Stimulated activated CD8-positive, alpha-beta memory T cell treated with anti-CD3 and anti-CD28 coated beads, Interleukin-4, amount 100 ng/mL, for 48 hours (primary cell): ENCODE measurements at places on chromosomes 4 and X.

DNA sequence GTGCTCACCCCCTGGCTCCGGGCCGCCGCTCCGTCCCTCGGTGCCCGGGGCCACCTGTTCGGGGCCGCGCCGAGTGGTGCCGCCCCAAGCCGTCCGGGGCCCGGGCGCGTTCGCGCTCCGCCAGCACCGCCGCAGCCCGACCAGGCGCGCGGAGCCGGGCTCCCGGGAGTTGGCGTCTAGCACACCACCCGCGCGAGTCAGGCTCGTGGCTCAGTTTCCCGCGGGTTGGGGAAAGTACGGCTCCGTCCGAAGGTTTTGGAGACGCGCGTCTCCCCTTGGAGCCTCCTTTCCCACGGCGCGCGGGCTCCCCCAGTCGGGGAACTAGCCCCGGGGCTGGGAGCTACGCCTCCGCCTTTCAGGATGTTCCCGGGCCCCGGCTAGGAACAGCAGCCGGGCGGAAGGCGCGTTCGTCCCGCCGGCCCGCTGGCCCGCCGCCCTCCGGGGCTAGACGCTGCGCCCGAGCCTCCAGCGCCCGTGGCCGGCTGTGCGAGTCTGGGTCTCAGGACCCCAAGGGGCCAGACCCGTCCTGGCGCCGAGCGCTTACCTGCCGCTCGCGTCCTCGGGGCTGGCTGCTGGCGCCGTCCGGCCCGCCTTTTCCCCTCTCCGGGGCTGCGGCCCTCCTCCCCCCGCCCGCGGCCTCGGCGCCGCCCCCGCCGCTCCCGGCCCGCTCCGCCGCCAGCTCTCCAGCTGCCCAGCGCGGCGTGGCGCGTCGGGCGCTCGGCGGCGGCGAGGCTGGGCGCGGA lies at the start of gene ADGRG2:
Gene ADGRG2, minus strand, starts transcription at position 571 of the 743 bp plus-strand sequence. CDS start 53,634 bp downstream, outside the sequence.
- DNase-seq: no peak

- no peak for DNase-seq
Measured at GRCh38 chr4:36281384-36282106, at the start of gene DTHD1. Gene DTHD1, plus strand, starts transcription at chr4:36281616. Its CDS starts 143 bp downstream, at chr4:36281759.

- no peak for DNase-seq
Measured at GRCh38 chr4:22338796-22339195, 177.1 kb downstream of the ADGRA3 start.

DNA sequence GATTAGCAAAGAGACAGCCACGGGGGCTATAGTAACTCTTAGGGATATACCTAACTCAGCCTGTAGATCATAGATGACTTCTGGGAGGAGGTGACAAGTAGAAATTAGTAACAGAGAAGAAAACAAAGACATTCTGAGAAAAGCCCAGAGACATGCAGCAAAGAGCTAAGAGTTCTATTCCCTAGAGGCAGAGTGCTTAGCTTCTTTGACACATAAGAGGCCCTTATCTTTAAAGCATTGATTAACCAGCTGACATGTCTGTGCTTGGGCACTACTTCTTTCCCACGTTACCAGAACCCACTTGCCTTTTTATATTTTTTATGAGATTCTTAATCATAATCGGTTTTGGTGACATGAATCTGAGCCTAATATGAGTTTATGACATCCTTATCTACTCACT lies 179.5 kb downstream of the GABRB1 start:
- no peak for DNase-seq

DNA sequence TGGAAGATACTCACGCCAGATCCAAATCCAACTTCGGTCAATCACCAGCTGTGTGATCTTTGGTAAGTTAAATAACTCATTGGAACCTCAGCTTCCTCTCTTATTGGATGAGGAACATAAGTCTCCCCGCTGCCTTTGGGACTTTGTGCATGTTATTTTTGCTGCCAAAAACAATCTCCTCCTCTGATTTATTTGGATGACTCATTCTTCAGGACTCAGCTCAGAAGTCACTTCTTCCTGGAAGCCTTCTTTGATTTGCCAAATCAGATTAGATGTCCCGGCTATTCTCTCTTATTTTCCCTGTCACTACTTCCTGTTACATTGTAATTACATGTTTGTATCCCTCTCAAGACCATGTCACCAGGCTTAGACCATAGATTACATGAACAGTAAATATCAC lies 138.0 kb upstream of the BOD1L1 start:
- no peak for DNase-seq
